ENCODE measurements at places on chromosomes 3 and 15.

GRCh38 chr15:52180196-52180835 is 10.9 kb downstream of the GNB5 start:
- DNase-seq: no peak

DNA sequence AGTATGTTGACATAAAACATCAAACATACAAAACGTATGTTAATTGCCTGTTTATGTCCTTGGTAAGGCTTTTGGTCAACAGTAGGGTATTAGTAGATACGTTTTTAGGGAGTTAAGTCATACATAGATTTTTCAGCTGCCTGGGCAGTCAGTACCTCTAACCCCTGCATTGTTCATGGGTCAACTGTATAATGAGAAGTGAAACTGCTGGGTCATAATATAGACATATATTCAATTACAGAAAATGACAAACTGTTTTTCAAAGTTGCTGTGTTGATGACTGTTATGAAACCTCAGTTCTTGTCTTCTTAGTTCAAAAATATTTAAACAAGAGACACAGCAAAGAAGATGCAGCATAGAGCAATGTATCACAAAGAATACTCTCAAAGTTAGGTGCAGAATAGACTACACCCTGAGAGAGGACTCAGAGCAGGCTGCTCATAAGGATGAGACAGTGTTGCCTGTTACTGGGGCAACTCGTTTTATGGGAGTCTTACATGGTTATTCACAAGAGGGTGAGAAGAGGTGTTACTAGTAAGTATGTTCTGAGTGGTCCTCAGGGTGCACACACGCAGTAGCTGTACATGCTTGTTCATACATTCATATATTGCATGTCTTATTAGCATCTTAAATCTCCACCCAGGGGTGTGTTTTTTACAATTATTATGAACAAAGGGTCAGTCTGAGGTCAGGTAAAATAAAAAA is 53.1 kb upstream of the ADAMTS17 start:
- no peak for DNase-seq

DNA sequence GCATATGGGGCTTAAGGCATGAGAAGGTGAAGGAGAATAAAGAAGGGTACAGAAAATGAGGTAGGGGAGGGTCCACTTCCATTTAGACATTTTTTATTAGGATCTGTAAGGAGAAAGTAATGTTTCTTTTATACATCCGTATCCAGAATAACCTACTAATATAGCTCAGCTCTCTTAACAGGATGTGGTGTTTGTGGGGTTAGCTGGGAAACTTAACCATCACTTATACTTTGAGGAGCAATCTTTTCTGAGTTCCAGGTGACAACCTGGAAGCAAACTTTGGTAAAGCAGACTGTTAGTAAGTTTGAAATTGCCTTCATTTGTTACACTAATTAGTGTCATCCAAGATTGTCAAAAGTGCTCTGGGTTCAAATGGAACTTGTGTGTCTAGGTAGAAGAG is 36.6 kb downstream of the BUB1B start:
- DNase-seq: no peak

- DNase-seq: no peak
Observed at GRCh38 chr3:35624698-35625097, 14.6 kb upstream of the ARPP21 start.

DNA sequence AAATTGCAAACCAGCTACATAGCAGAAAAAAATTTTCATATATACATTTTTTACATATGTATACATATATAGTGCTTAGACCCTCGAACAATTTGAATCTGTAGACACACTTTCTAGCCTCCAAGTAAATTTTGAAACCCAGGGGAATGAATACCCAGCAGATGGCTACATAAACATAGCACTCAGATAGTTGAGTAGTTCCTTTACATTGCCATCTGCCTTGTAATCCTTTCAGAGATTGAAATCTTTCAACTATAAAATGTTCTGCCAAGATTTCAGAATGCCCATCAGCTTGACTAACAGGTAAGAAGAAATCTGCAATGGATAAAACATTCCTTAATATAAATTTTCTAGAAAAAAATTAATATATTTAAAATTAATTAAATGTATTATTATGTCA is 1333.5 kb upstream of the CADM2 start:
- DNase-seq: no peak

DNA sequence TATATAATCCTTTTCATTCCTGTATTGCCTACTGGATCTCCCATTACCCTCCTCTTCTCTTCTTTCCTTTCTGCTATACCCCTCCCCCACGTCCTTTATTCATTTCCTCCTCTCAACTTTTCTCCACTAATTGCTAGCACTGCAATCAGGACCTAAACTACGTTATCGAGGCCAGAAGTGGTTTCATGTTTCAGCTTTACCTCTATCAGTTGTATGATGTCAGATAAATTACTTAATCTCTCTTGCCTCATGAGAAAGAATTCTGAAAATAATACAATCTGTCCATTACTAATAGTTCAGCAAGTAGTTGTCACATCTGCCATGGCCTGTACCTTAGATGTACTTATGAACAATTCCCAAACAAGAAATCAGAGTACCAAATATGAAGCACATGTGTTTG is 10.6 kb downstream of the POPDC2 start:
- no peak for DNase-seq

- DNase-seq: no peak
Observed at GRCh38 chr3:53715815-53716483, 130.3 kb downstream of the CHDH start.

DNA sequence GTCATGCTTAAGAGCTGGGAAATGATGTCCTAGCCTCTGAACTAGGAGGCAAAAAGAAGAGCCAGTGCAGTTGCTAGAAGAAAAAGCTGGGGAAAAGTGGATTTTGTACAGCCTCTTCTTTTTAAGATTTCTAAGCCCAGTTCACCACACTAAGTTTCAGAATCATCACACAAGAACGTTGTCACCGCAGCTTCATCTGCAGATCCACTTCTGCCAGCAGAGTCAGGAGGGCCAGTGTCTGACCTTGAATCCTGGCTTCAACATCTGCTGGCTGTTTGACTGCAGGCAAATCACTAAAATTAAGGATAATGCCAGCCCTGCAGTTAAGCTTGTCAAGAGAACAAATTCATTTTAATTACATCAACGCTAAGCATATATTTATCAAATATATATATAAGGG is 36.2 kb downstream of the HDC start:
- no peak for DNase-seq

DNA sequence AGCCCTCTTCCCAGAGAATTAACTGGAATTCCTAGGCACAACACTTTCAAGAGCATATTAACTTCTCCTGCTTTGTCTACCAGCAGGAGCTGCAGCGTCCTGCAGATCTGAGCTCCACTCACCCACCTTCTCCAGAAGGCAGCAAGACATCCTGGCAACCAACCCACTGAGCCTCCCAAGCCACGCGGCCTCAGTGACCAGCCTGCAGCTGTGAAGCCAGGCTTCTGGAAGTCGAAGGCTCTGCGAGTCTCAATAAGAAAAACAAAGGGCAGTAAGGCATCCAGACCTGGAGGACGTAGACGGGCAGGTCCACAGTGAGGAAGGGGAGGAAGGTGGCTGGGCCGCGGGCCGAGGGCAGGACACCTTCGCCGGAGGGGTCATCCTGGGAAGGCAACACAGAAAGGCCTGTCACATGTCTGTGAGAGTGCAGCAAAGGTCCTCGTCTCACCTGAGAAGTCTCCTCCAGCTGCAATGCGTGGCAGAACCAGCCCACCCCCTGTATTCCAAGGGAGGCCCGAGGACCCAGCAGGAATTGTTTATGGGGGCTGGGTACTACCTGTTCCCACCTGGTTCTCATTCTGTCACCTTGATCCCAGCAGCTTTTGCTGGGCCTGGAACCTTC is 36.2 kb downstream of the ZXDC start:
- DNase-seq: peak; percentile 7

DNA sequence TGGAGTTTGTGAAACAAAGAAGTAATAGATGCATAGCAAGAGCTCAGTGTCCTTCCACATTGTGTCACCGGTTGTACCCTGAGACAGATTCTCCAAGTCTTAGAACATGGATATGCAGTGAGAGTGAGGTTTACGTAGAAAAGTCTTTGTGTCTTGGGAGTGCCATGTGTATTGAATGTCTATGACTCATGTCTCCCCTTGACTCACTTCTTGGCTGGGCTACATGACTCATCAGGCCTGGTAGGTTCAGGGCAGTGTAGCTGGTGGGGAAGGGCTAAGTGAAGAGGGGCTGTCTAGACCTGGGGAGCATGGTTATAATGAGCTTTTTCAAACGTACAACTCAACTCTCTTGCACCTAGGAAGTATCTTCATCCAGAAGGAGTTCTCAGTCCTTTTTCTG is 167.4 kb downstream of the GAP43 start:
- DNase-seq: no peak
